Erythroblast (primary cell): ENCODE measurements at places on chromosomes 2 and 18.

DNA sequence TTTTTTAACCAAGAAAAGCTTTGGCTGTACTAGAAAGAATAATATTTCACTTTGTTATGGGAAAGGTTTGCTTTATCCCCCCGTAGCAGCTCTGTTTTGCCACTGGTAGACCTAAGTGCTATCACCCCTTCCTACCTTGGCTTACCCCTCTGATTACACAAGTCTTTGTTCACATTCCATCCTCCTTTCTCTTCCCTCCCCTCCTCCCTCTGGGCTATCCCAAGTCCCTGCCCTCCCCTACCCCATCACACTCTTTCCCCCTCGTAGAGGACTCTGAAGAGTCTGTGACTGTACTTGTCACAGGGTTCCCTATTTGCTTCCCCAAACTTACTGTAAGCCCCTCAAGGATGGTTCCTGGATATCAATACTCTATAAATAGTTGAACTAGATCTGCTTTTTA lies 152.9 kb upstream of the NOSTRIN start:
- no peak for DNase-seq

DNA sequence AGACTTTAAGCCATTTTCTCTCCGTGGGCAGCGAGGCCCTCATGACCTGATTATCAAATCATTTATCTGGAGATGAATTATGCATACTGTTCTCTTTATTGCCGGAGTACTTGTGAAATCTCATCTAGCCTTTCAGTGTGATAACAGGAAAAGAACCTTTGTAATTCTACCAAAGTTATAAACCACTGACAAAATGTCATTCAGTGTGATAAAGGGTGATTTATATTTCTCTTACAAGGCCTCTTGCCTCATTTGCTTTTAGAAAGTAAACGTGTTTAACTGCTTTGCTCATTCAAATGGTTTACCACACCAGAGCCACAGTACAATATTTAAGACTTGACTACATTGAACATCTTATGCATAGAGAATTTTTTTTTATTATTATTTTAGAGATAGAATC lies 13.8 kb downstream of the MTCL1 start:
- DNase-seq = no peak

DNA sequence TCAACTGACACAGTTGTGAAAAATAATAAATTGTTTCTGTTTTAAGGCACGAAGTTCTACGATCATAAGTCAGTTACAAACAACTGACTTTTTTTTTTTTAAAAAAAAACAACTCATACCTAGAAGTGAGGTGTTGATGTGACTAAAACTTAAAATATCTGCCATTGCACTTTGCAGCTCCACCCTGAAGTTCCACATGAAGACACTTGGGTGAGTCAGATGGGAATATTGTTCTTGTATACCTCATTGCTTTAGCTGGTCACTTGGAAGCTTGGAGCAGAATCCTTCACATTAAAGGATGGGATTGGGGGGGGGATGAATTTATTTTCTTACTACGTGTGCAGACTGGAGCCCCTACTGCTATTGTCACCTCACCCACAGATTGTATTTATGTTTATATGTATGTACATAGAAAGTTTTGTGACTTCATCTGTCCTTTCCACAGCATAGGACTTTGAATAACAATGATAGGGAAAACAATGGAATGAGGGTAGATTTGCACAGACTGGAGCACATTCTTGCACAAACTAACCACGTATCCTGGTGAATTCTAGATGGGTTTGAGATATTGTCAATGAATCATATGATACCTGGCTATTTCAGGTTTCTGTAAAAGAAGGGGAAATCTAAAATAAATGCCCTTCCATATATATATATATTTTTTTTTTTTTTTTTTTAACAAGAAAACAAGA lies 57.9 kb upstream of the ARHGAP15 start:
- no peak for DNase-seq

DNA sequence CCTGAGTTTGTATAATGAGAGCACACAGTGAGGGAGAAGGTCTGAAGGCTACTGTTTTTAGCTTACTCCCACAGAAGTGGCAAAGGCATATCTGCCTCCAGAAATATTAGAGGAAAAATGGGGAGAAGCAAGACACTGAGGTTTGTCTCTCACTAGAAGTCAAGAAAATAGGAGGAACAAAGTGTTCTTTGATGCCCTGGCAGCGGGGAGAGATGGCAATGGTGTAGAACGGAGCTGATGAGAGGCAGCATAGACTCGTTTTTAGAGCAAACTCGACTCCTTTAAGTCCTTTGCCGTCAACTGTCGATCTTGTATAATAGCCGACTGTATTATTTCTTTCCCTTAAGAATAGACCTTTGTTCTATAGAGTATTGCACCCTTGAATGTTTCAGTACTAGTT lies 73.8 kb downstream of the ANKRD44 start:
- DNase-seq = no peak

- peak; percentile 93 for DNase-seq
Observed at GRCh38 chr2:231612456-231613330, 20.0 kb downstream of the TEX44 start.

- DNase-seq = no peak
Observed at GRCh38 chr18:67406714-67407113, 109.8 kb downstream of the DSEL start.

DNA sequence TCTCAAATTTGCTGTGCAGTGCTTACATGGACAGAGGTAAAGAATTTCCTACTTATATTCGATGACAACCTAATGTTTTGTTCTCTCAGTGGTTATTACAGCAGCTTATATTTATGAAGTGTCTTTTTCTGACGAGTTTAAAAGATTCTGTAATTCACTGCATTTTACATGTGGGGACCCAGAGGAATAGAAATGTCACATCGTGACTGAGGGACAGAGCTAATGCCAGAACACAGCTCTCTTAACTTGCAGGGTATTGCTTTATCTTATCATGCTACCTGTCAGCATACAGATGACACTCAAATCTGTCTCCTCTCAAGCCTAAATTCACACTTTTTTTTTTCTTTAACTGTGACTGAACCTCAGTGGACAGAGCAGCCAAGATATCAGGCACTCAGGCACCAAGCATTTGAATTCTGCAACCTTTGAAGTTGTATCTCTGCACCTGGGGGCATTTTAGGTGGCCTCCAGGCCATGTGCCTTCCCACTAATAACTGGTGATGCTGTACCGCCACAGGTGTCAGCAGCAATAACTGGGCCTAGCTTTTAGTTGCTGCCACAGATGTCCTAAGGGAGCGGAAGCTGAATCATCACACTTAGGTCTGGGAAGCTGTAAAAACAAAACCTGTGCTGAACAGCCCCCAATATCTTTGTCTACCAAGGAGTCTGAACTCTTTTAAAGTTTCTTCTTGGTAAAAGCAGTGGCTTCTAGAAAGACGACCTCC lies 315.8 kb upstream of the NRP2 start:
- no peak for DNase-seq

DNA sequence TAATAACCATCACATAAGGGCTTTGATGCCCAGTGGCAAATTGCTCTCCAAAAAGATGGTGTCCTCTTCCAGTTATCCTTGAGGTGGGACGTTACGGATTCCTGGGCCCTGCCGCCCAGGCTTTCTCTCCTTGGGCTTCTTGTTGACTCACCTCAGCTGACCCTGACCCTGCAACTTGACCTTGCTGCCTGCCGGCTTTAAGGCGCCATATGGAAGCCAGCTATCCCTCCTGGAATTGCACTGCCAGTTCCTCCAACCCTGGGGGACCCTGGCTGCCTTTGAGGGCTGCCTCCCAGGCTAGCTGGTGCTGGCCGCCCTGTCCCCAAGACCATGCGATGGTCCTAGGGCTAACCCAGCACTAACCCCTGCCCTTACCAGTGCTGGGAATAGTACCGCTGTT lies 28.3 kb upstream of the B3GNT7 start:
- no peak for DNase-seq

DNA sequence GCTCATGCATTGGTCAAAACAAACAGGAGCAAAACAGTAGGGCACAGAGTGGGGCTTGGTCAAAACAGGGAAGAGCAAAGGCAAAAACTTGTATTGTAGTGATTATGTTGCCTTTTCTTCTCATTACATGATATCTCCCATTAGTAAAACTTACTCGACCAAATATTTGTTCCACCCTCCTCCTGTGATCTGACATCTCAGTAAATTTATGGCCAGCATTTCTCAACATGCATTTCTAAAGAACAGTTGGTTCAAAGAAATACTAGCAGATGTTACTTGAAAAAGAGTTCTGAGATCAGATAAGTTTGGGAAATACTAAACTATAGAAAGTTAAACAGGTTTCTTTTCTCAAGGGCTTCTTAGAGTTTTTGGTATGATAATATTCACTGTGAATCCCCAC lies 423.1 kb downstream of the FIGN start:
- DNase-seq = no peak

DNA sequence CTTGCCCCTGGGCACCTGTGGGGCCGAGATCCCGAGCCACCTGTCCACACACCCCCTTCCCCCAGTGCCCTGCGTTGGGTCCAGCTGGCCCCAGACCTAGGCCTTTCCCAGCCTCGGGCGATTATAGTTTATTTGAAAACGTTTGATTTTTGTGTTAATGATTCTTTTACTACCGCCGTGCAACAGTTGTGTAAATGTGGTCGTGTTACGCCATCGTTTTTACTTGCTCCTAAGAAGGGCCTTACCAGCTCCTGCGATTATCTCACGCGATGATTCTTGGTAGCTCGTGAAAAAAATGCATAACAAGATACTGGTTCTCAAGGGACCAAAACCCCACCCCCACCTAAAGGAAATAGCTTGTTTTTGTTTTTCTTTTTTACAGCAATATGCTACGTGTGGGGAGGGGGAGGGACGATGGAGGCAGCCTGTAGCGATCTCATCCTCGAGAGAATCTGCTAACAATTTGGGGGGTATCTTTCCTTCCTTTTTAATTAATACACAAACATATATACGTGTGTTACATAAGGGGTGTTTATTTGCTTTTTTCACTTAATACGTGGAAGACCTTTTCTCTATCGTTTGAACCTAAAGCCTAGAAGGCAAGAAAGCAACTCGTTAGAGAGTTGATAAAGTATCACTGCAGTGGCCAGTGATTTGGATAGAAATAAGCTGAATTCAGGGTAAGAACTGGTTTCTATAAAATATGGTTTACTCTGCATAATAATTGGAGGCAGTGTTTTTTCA lies 1.0 kb downstream of the ZDBF2 start:
- DNase-seq = no peak

- DNase-seq = no peak
Observed at GRCh38 chr2:21656330-21657075, 532.7 kb downstream of the TDRD15 start.

DNA sequence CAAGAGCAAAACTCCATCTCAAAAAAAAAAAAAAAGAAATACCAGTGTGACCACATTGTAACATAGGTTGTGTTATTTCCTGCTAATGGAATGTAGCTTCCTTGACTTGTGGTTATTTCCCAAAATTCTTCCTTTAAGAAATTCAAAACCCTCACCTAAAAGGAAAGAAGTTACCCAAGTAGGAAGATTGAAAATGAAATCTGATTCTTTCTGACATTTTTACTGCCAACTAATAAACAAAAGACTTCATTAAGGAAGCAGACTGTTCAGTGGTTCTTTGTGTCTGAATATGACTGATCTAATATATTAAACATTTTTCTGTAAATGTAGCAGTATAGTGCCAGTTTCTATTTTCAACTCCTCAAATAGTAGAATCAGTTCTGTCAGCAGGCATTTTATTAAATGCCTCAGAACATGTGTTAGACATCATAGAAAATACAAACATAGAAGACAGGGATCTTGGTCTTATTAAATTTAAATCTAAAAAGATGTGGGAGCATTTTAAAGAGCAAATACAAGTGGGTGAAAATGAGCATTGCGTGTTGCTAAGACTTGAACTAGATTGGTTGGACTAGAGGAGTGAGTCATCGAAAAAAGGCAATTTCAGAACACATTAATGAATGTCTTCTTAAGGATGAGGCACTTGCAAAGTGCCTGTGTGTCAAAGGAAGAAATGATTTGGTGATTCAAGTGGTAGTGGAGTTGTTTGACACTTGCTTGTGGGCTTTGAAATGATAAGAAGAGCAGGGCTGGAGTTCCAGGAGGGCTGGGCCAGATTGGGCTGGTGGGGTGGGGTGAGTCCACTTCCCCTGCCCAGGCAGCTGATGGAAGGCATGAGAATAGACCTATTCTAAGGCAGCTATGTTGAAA lies 53.4 kb downstream of the PKP4 start:
- DNase-seq = no peak

- no peak for DNase-seq
Observed at GRCh38 chr2:9681427-9681817, 50.6 kb upstream of the YWHAQ start.

GRCh38 chr2:75238670-75239330 lies 39.5 kb upstream of the TACR1 start:
- peak; percentile 34 for DNase-seq

DNA sequence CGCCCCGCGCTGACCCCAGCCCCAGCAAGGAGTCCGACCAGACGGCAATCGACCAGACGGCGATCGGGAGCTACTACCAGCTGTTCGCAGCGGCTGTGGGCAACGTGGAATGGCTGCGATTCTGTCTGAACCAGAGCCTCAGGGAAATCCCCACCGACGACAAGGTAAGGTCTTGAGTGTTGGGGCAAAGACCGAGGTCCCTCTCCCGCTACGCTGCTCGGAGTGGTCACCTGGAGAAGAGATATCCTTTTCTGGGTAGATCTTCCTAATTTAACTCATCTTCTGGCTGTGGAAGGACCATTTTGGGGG lies 704 bp downstream of the ANKRD53 start:
- no peak for DNase-seq

DNA sequence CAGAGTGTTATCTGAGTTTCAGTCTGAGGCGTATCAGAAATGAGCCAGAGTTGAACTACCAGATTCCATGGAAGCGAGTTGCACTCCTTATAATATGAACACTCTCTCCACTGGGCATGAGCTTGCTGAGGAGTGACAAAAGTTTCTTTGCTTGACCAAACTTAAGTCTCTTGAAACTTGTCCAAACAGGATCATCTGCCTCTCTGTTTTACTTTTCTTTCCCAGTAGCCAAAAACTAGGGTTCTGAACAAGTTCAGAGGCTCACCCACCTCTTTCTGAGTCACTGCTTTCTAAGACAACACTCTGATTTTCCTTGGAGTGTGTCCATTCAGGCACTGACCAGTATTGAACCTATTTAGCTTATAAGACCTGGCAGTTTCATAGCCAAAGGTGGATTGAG lies 233.2 kb upstream of the TCF4 start:
- no peak for DNase-seq

- no peak for DNase-seq
Observed at GRCh38 chr18:48973731-48974130, 23.0 kb upstream of the SMAD7 start.

- DNase-seq = no peak
Observed at GRCh38 chr2:136068581-136069227, 49.2 kb downstream of the CXCR4 start.

DNA sequence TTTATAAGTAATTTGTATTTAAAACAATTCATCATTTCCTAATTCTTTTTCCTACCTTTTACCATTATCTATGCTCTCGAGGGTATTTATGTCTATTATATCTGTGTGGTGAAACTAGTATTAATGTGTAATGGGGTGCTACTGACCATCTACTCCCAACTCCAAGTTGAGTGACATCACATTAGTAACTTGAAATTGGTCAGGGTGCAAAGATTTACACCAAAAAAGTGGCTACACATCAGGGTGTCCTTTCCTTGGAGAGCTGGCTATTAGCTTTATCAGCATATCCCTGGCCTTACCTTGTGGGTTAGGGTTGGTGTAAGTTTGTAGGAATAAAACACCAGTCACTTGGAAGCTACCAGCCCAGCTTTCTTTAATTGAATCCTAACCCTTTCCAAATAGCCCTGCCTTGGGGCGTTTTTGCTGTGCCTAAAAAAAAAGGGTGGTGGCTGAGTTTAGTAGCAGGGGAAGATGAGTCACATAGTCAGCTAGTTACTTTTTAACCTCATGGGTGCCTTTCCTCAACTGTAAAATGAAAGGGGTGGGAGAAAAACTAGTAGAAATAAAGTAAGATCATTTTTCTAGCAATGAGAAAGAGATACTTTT lies 14.0 kb downstream of the ANXA4 start:
- peak; percentile 76 for DNase-seq
